ENCODE measurements at places on chromosomes 3 and 15.

DNA sequence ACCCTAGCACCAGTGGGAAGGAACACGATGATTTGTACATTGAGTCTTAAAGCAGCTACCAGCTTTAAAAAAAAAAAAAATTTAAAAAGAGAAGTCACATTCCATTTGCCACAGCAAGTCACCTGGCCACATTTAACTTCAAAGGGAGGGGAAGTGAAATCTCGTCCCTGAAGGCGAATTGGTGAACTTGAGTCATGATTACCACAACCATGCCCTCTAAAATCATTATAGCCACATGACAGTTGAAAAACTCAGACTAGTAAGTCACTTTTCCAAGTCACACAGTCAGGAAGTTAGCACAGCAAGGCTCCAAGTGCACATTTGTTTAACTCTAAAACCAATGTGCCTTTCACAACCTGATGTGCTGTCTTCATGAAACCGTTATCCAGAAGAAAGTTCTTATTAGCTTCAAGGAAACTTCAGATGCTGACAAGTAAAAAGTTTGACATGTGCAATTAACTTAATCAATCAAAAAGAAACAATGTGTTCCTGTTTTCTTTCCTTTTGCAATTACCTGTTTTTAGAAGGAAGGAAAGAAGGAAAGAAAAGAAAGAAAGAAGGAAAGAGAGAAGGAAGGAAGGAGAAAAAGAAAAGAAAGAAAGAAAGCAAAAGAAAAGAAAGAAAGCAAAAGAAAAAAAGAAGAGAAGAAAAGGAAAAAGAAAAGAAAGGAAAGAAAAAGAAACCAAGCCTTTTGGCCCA, 8.3 kb upstream of the THSD4 start:
- DNase-seq: no peak

DNA sequence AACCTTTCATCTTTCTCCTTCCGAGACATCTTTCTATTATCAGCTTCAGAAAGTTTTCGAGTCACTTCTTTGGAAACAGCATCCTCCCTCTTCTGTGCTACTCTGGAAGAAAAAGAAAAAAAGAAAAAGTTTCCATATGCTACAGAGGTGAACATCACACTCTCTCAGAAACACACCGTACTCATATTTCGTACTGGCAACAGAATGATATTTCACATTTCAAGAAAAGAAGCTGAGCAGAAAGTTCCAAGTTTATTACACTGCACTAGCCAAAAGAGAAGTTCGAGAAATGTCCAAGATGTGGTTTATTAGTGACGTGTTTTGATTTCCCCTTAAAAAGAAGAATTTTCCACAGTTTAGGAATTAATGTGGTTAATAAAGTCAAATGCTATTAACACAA, 6.0 kb downstream of the SSR3 start:
- DNase-seq: no peak

- DNase-seq: no peak
Measured at GRCh38 chr15:52523647-52524046, 5.0 kb downstream of the MYO5A start.

- no peak for DNase-seq
Measured at GRCh38 chr3:66136597-66136996, 84.2 kb upstream of the SLC25A26 start.

DNA sequence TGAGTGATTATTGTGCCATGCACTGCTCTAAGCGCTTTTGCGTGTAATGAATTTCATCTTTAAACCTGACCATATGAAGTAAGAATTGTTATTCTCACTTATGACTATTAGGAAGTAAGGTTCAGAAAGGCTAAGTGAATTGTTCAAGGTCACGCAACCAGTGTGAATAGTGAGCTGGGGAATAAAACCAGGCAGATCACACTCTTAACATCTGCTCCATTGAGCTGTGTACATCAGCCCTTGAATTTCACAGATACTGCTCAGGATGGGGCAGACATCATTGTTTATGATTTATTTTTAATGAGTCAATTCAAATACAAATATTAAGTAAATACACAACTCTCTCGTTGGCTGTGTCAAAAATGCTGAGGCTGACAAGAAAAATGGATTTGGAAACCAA, 184.5 kb downstream of the FNDC3B start:
- no peak for DNase-seq

DNA sequence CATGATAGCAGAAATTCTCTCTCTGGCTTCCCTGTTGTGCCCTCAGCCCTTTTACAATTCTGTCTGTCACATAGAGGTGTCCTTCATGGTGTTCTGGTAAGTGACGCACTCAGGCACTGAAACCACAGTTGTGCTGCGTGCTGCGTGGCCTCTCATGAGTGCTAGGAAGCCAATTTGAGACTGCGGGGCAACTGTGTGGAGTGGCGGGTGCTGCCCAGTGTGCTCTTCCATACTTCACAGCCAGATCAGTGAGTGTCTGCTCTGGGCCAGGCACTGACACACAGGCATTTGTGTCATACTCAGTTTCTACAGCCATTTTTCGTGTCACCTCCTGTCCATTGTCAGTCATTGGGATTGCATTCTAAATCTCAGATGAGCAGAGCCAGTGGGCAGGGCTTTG, 133.1 kb upstream of the PLXNA1 start:
- no peak for DNase-seq

DNA sequence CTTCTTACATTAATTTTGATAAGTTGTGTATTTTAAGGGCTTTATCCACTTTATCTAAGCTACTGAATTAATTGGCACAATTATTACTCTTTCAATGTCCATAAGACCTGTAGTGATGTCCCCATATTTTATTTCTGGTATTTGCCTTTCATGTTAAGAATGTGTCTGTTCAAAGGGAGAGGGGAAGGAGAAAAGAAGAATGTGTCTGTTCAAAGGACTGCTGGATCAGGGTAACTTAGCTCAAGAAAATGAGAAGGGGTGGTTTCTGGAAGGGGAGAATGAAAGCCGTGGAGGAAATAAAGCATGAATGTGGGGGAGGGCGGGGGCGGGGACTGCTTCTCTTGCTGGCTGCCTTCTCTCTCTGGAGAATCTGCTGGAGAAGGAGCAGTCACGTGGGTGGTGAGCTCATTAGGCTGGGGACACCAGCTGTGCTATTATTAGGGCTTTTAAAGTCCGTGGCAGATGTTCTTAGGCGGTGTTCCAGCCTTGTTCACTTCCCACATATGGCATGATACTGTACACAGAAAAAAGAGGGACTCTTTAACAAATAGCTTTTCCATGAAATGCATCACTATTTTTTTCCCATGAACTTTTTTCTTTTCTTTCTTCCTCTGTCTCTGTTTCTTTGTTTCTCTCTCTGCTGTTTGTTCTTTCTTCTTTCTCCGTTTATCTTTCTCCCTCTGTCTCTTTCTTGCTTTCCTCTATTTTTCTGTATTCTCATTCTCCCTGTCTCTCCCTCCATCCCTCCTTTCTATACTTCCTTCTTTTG, 63.7 kb upstream of the ULK4 start:
- DNase-seq: peak; percentile 89

DNA sequence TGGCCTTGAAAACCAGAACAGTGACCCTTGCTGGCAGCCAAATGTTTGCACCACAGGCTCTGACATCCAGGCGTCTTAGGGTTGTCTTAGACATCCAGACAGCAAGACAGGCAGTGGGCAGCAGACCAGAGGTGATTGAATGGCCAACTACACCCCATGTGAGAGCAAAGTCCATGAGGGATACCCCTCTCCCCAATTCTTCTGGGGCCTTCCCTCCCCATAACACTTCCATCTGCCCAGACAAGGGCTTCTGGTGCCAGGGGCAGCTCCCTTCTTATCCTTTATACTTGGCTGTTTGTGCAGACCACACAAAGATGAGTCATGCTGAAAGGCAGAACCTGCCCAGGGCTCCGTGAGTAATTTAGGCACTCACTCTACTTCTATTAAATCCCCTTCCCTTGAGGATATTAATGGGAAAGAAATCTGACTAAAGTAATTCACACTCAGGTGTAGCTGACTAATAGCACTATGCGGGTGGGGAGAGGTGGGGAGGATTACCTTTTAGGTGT, 257.9 kb downstream of the UACA start:
- no peak for DNase-seq

DNA sequence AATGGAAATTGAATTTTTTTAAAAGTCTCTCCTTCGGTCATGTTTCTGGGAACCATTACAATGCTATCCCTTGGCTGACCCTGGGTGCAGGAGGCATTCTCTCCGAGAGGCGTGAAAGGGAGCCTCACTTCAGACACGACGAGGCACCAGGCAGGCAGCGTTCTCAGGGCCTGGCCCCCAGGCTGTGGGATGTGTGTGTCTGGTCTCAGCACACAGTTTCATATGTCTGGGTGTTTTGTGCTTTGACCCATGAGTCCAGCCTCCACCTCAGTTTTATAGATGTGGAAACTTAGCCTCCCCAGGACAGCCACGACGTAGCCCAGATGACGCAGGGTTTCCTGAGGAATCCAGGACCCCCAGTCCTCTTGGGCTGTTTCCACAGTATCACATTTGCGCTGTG, 34.0 kb downstream of the FGD5 start:
- DNase-seq: no peak

DNA sequence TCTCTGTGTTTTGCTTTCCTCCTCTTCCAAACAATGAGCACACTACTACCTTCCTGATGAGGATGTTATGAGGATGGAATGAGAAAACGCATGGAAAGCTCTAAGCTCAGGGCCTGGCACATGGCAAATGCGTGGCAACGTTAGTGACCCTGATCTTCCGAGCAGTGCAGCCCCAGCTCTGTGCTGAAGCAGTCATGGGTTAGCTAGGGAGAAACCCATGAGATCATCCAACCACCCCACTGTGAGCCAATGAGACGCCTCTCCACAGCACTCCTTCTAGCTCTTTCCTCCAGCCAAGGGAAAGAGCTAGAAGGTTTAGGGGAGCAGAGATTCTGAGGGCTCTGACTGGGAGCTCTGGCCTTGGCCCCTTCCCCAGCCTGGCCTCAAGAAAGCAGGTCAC, 4.5 kb downstream of the CPN2 start:
- DNase-seq: no peak

- DNase-seq: no peak
Measured at GRCh38 chr15:73756947-73757513, 3.9 kb upstream of the INSYN1 start.

GRCh38 chr15:57640930-57641682, 49.4 kb downstream of the MYZAP start:
- peak; percentile 48 for DNase-seq

DNA sequence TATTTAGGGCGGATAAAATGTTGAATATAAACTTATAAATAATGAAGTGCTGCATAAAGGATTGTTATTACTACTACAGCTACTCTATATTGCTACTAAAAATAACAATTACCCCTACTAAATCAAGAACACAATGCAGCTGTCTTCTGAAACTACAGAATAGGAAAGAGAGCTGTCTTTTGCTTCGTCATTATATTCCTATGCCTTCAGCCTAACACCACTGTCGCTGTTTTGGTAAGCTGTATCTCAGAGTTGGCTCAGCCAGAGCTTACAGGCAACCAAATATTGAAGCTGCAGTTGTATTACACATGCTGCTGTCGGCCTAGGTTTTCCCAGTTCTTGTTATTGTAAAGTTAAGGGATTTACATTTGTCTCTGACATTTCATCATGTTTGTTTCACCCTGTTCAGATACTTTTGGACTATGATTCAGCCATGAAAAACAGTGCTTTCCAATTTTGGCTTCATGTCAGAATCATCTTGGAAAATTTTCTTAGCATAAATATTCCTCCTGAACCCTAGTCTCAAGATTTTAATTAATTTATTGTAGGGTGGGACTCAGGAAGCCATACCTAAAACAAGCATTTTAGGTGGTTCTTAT, 31.3 kb upstream of the LPP start:
- no peak for DNase-seq
